ENCODE measurements at places on chromosomes 1 and 21. TPM values are rescaled to one million over a fixed set of nuclear protein-coding genes. Genes with fewer than 3 reads are reported as not detected.

DNA sequence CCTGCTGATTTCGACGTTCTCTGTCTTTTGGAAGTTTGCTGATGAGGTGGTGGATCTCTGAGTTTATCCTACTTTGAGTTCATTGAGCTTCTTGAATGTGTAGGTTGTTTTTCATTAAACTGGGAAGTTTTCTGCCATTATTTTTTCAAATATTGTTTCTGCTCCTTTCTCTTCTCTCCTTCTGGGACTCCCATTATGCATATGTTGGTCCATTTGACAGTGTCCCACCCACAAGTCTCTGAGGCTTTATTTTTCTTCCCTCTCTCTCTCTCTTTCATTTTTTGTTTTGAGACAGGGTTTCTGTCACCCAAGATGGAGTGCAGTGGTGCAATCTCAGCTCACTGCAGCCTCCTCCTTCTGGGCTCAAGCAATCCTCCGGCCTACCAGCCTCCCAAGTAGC lies 11.7 kb downstream of the TNFRSF18 start:
- DNase-seq = no peak

The TFF2 gene
- not detected for total RNA-seq

The SLC6A9 gene
- total RNA-seq = 1.5 TPM

The PLPPR4 gene
- total RNA-seq = 1.5 TPM

The TMEM52 gene
- 0.18 TPM for total RNA-seq
